Activated CD4-positive, alpha-beta T cell treated with anti-CD3 and anti-CD28 coated beads, Interleukin-2, Interleukin-4, amounts not matched to agents 100 ng/mL and 50 ng/mL, durations not matched to agents 16 hours and 8 hours (primary cell): ENCODE measurements at places on chromosomes 6 and 20.

DNA sequence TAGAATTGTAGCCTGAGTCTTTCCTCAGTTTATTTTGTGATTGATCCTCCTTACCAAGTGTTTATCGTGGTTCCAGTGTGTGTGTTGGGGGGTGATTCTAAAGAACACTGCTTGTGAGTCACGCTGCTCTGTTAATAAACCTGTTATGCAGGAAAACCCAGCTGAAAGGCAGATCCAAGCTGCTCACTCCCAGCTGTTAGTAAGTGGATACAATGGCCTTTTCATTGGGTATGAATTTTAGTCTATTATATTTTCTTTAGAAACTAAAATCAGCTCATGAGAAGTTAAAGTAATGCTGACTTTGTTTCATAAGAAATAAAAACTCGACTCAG is 12.2 kb upstream of the DSTN start:
- DNase-seq: no peak

DNA sequence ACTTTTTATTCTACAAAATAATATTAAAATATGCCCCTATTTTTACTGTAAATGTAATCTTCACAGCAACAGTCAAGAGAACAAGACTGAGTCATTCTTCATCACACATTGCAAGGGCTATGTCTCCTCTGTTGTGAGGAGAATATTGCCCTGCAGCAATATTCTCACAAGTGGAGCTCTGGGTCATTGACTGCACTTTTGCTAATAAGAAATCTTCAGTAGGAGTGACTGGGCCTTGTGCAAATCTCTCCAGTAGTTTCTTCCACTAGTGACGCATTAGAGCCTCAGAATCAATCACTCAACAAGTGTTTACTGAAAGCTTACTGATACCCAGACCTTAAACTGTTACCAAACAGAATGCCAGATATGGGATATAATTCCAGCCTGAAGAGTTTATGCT is 49.1 kb downstream of the LAMA2 start:
- DNase-seq: no peak

DNA sequence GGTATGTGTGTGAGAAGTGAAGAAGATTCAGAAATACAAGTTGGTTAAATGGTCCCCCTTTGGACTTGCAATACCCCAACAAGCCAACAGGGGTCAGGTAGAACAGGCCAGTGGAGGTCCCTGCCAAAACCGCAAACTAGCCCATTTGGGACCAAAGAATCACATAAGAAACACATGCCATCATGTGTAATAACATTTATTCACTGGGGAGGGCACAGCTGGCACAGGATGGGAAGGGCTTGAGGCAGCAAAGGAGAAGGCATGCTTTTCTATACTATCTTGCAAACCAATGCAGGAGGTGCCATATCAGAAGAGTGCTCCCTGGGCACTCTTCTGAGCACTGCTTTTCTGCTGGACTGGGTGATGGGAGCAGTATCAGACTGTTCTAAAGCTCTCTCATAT is 116.1 kb upstream of the TRAF3IP2 start:
- DNase-seq: peak; percentile 43

DNA sequence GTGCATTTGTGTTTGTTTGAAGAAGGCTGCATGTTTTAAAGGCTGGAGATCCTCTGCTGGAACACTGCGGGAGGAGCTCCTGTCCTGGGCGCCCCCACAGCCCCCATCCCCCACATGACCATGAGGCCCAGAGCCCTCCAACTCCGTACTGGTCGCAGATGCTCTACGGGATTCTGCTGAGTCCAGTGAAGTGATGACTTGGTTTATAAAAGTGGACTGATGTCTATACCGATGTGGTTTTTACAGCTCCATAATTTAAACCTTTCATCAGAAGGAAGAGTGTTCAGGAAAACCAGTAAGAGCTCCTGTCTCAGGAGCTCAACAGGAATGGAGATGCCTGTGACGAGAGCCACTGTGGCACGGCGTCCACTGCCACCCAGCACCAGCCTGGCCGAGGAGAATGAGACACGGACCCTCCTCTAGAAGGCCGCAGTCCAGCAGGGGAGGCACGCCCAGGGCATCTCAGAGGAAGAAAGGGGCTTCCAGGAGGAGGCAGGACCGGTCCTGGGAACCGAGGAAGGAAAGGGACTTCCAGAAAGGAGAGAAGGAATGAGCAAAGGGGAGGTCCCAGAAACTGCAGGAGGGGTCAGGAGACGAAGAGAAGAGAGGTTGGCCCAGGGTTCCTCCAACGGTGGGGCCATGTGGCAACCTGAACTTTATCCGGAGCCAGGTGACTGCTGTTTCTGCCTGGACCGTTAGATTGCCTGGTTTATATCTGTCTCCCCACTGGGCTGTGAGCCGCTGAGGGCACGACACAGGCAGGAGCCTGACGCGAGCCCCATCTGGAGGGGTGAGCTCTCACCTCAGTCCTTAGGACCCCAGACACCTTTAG is 26.9 kb downstream of the BFSP1 start:
- no peak for DNase-seq

DNA sequence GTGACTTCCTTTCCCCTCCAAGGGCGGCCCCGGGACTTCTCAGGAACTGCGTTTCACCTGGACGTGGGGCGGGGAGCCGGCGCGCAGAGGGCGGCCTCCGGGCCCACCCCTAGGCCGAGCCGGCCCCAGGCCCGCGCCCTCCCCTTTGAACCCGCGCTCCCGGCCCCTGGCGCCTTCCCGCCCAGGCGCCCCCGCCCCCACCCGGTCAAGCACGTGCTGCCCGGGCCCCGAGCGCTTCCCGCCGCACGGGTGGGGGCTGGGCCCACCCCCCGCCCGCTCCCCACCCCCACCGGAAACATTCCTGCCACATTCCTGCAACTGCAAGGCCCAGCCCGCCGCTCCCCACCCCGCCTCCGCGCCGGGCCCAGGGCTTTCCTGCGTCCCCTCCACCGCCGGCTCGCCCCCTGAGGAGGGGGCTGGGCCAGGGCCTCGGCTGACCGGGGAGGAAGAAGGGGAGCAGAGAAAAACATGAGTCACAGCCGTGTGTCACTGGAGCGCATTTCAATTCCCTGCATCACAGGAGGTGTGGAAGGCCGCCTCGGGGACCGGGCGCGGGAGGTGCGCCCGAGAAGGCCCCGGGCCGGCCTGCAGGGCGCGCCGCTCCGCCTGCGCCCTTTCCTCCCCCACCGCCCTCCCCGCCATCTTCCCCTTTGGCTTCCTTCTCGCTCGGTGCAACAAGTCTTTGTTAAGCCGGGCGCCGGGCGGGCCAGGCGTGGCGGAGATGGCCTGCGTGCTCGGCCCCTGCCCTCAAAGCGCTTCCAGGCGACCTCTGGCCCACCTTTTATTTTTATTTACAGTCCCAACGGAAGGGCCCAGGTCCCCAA is 1.2 kb upstream of the HMGA1 start:
- peak; percentile 64 for DNase-seq

GRCh38 chr20:44848254-44849015 is 37.1 kb upstream of the YWHAB start:
- no peak for DNase-seq

- no peak for DNase-seq
These were observed 138.1 kb downstream of the CD164 start for GRCh38 chr6:109243863-109244825.

DNA sequence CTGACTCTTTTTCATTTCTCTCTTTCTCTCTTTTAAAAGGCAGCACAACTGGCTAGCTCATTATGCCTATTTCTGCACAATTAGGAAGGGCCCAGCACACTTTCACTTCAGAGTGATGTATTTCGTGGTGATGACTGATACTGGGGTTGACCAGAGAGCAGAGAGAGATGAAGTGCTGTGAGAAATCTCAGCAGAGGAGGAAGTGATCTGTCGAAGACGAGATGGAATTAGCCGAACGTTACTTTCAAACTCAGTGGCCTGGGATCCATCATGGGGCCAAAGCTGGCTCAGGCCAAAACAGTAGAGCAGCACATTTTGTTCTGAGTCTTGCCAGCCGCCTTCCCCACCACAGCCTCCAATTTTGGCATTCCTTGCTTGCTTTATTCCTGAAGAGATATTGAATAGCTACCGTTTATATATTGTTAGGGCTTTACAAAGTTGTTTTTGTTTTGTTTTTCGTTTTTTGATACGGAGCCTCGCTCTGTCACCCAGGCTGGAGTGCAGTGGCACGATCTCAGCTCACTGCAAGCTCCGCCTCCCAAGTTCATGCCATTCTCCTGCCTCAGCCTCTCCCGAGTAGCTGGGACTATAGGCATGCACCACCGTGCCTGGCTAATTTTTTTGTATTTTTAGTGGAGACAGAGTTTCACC is 213.2 kb upstream of the ECI2 start:
- no peak for DNase-seq

GRCh38 chr6:31270788-31271640 is 878 bp downstream of the HLA-C start:
- peak; percentile 41 for DNase-seq

GRCh38 chr6:109448615-109449014 is 7.0 kb downstream of the MICAL1 start:
- no peak for DNase-seq

- peak; percentile 11 for DNase-seq
These were observed 498.9 kb downstream of the BCKDHB start for GRCh38 chr6:80605165-80605989.

DNA sequence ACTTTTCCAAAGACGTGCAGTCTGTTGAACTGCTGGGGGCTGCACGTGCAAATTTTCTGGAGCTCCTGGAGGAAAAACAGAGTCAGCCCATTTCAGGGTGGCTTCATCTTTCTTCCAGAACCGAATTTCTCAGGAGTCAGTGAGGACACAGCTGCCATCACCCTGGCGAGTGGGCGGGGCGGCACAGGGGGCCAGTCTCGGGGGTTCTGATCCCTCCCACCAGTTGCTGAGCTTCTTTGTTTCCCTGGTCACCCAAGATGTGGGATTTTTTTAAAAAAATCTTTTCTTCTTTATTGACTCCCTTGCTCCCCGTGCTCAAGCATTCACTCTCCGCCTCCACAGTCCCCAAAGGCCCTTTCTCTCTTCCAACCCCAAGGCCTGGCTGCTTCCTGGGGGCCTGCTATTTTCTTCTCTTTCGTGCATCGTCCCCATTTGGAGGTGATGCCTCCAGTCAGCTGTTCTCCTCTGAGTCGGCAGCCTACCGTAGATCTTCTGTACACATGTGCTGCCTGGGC is 8.9 kb downstream of the C6orf118 start:
- DNase-seq: no peak

DNA sequence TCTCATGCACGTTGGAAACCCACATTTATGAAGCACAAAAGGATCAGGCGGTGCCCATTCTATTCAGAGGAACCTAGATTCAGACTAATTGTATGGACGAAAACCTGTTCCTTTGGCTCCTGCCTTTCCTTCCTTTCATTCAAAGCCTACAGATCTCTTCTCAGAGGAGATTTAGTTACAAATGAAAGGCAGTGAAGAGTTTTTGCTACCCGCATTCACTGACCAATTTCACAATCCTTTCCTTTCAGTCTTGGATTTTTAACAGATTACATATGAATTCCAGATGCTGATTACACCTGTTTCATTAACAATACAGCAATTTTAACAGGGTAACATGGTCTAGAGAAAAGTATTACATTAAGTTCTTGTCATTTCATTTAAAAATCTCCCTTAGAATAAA is 32.0 kb downstream of the TMEM242 start:
- DNase-seq: no peak

DNA sequence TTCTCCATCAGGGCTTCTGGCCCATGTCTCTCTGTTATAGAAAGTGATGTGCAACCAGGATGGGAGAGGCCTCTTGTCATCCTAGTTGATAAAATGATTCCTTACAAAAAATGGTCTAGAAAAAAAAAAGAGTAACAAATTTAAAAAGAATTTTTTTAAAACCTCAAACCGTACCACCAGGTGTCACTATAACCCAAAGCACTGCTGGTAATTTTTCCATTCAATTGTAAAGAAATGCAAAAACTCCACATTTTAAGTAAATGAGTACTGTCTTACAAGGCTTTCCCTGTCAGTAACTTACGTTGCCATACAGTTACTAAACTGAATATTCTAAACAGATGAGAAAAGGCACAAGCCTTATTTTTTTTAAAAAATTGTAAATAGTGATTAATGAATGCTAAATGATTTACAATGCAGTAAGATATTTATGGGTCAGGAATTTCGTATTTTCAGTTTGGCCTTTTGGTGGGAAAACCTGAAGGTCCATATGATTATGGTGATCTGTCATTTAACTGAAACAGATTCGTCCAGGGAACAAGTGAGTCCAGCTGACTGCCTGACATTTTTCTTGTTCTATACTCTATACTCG is 95.4 kb downstream of the OGFRL1 start:
- peak; percentile 16 for DNase-seq

DNA sequence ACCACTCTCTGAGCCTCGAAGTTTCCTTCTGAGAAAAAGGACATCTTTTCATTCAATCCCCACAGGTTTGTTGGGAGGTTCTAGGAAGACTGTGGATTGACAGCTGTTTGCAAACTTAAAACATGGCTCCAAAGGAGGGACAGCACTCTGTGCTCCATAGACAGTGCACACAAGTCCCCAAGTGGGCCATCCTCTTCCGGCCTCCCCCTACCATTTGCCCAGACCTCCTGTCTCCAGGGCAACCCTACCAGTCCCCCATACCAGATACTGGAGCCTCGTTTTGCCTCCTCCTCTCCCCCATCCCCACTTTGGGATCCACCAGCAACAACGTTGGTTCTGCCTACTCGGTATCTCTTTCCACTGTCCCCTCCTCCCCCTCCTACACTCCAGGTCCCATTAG is 8.5 kb upstream of the DLGAP4 start:
- DNase-seq: no peak

- peak; percentile 65 for DNase-seq
These were observed 29.4 kb upstream of the RNF8 start for GRCh38 chr6:37324131-37325033.

DNA sequence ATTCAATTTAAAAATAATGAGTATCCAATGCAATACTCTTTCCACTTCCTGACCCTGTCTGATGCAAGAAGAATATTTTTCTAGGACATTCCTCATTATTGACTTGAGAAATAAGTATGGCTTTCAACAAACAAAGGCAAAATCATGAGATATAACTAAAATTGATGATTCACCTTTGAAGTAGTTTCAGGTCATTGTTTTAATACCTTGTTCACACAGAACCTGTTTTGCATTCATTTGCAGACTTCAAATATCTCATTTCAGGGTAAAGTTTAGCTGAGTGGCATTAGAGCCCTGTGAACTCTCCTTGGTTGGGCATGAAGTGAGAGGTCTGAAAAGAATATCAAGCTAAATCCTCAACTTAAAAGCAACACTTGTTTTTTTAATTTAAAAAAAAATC is 309.2 kb downstream of the NRN1 start:
- DNase-seq: no peak

DNA sequence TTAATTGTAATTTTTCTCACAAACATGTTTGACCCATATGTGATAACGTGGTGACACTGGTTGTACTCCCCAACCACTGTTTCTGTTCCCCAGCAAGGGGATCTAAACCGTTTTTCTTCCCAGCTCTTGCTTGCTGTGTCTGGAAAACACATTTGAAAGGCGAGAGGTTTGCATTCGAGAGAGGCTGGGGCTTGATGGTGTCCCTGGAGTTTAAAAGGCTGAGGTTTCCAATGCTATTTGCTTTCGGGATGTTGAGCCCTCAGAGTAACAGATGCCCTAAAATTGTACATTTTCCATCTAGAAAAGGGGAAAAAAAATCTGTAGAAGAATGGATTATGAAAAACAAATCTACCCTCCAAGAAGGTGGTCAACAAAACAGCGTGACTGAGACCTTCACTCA is 35.4 kb downstream of the AKAP12 start:
- DNase-seq: no peak
